ENCODE measurements at places on chromosomes 5 and 9.

DNA sequence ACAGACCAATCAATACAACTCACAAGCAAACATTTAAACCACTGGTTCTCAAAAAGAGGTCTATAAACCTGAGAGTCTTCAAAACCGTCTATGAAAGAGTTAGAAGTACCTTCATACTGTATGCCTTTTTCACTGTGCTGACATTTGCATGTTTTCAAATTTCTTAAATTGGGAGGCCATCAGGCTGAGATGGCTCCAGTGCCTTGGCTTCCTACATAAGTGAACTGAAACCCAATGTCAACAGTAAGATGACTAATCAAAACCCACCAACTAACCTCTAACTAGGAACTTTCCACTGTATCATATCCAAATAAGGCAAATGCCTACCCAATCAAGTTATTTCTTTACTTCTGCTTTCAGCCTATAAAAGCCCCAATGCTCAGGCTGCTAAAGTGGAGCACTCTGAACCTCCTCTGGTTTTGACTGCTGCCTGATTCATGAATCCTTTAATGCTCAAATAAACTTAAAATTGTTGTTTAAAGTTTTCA is 35.1 kb downstream of the FAM13B start:
- peak; percentile 75 for DNase-seq

GRCh38 chr5:66639037-66639436 is 42.8 kb downstream of the MAST4 start:
- DNase-seq, result peak; percentile 67

DNA sequence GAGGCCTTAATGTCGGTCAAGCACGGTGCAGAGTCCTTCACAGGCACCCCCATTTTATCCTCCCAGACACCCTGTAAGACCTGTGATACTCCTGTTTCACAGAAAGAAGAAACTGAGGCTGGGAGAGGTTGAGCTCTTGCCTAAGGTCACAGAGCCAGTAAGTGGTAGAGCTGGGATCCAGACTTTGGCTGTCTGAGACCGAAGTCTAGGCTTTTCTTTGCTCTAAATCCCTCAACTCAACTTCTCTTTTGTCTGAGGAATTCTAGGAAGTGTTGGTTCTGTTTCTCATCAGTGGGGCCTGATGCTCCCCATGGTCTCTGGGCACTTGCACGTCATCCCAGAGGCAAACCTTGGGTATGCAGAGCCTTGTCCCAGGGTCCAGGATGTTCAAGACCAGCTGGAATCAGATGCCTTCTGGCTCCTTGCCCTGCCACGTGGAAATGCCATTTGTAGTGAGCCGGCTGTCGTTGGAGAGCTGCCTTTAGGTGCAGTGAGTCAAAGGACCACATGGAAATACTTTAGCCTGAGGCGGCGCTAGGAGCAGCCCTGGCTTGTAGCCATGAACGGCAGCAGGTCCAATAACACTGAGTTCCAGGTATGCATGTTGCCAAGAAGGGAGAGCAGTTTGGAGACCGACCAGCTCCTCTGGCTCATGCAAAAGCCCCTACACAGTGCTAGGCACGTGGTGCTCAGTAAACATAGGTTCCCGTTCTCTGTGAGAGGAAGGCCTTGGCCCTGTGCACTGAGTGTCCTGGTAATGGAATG is 9.2 kb downstream of the DCANP1 start:
- peak; percentile 67 for DNase-seq

GRCh38 chr5:14439087-14439871 is 142.3 kb upstream of the OTULINL start:
- DNase-seq, result no peak

DNA sequence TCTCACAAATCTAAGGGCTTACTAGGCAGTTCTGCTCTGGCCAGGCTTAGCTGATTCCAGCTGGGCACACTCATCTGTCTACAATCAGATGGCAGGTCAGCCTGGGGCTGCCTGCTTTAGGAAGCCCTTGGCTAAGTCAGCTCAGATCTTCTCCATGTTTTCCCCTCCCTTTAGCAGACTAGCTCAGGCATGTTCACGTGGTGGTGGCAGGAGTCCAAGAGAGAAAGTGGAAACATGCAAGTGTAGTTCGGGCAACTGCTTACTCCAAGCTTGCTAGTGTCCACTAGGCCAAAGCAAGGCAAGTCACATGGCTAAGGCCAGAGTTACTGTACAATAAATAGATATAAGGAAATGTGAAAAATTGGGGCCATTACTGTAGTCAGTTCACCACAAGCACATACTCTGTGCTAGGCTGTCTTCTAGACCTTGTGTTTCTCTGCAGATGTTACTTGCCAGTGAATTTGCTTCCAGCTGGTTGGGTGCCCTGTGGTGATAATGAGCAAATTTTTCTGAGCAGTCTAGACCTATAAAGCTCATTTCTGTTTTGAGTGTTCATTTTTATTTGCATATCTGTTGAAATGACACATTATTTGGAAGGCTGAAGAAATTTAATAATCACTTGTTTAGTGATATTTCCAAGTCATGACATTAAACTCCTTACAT is 38.3 kb downstream of the RECK start:
- peak; percentile 37 for DNase-seq

GRCh38 chr5:125655156-125655555 is 768.1 kb upstream of the GRAMD2B start:
- no peak for DNase-seq

DNA sequence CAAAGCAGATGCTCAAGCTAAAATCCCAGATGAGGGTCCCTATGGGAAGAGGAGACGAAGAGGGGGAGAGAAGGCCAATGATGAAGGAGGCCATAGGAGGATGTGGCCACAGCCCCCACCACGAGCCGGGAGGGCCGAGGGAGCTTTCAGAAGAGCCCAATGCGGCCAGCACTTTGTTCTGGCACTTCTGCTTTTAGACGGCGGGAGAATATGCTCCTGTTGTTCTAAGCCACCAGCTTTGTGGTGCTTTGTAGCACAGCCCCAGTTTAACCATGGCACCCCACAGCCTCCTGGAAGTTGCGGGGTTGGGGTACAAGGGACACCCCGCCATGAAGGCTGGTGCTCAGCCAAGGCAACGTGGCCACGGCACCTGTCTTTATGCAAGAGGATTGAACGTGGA is 33.4 kb downstream of the LPCAT1 start:
- DNase-seq, result peak; percentile 68

DNA sequence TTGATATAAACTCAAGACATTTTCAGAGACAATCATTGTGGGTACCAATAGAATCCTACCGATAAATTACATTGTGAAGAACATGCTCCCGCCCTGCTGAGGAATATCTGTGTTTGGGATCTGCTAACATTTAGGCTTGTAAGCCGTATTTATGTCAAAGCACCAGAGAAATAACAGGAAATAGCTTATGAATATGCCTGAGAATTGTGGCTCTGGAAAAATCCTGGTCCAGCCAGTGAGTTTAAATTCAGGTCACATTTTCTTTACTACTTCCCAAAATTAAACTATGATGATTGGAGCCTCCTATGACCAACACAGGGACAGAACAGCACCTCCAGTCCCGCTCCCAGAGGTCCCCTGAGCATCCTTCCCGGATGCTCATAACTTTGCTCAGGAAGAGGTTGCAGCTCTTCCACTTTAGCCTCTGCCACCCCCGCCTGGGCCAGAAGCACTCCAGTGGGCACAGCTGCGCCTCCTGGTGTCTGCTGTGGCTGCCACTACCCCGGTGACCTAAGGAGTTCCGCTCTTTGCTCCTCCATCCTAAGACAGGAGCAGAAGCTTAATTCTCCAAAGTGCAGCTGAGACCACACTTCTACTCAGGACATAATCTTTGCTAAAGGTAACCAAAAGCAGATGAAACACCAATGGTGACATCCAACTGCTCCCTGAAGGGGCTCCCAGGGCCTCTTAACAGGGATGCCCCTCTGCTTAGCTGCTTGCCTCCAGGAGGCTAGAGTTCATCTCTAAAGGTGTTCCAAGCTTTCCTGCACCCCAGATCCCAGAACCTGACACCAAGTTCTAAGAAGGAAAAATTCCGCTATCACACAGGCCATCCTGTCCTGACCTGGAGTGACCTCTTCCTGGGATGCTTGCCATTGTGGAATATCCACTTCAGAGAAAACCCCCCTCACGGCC is 58.8 kb downstream of the SLC1A1 start:
- no peak for DNase-seq

- DNase-seq, result no peak
Measured at GRCh38 chr9:128142061-128142460, 7.2 kb upstream of the LCN2 start.

GRCh38 chr5:141241496-141241895 is 3.7 kb upstream of the PCDHB15 start:
- DNase-seq, result no peak

DNA sequence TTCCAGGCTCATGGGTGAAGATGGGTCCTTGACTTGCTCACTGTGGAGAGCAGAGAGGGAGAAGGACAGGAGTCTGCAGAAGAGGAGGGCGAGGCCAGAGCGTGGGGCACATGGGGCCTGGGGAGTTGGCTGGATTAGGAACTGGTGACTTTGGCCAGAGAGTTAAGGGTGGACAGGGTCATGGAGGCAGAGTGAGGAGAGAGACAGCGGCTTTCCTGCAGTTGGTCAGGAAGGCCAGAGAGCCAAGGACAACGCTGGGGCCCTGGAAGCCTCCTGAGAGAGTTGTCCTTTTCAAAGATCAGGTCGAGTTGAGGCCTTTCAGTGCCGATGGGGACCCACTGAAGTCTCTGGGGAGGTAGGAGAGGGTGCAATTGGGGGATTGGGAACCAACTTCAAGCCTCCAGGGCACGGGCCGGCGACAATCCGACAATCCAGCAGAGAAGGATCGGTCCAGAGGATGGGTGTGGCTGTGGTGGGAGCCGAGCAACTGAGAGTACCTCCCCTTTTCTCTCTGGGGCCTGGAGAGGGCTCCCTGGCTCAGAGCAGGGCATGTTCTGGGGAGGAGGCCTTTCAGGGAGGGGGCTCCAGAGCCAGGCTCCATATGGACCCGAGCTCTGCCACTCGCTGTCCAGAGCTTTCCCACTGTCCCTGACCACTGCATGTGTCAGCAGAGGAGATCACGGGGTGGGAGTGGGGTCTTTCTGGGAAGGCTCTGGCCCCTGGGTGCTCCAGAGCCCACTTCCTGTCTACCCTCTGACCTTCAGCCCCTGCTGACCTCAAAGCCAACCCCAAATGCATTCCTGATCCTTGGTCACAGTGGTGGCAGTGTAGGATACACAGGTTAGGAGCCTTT is 7.5 kb upstream of the PHYHD1 start:
- DNase-seq, result no peak
